ENCODE measurements at places on chromosomes 5 and 9.

GRCh38 chr5:44178414-44178813, 210.8 kb downstream of the FGF10 start:
- no peak for DNase-seq

- no peak for DNase-seq
Measured at GRCh38 chr5:10595293-10595671, 31.4 kb downstream of the ANKRD33B start.

DNA sequence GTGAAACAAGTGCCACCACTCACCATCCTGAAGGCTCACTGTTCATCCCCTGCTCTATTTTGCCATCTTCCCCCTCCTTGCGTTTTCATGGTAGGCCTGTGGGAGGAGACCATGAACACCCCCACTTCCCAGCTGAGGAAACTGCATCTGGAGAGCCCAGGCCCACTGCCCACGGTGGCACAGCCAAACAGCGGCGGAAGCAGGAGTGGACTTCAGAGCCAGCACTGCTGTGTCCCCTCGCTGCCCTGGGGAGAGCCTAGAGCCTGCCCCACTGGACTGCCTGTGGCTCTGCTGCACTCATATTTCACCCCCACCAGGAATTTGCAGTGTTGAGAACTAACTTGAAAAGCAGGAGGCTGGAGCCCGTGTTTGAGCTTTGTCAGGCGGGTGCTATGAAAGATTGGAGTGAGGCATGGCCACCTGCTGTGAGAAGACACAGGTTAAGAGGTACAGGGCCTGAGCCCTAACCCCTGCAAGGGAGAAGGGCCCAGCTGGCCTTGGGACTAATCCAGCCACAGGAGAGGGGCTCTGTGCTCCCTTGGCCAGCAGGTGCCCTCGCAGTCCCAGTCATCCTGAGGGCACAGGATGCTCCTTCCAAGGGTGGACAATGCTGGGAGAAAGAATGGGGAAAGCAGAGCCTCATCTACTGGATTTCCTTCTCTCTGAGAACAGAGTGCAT, 79.0 kb downstream of the MACROH2A1 start:
- no peak for DNase-seq

- DNase-seq, result no peak
Measured at GRCh38 chr9:14749741-14750211, 27.2 kb upstream of the CER1 start.

DNA sequence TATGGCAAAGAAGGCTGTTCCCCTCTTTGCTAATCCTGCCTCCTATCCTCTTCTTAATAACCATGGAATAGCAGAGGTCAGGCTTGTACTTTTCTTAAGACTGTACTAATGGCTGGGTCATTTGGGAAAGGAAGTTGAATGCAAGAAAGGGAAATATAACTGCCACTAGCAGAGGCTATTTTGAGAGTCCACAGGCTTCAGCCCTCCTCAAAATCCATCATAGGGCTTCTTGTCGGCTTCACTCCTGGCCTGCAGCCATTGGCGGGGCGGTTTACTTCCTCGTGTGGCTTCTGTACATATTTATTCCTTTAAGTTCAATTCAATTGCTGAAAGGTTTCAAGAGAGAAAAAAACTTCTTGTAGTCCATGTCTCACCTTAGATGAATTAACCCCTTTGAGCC, 2.8 kb upstream of the PARP8 start:
- DNase-seq, result no peak

- DNase-seq, result no peak
Measured at GRCh38 chr9:128946571-128947276, 679 bp downstream of the DOLK start.

GRCh38 chr5:61416010-61416409, 84.0 kb downstream of the ZSWIM6 start:
- DNase-seq, result no peak

- no peak for DNase-seq
Measured at GRCh38 chr9:133955821-133956411, 36.2 kb downstream of the VAV2 start.

- no peak for DNase-seq
Measured at GRCh38 chr9:28001096-28001495, 427.8 kb upstream of the C9orf72 start.

DNA sequence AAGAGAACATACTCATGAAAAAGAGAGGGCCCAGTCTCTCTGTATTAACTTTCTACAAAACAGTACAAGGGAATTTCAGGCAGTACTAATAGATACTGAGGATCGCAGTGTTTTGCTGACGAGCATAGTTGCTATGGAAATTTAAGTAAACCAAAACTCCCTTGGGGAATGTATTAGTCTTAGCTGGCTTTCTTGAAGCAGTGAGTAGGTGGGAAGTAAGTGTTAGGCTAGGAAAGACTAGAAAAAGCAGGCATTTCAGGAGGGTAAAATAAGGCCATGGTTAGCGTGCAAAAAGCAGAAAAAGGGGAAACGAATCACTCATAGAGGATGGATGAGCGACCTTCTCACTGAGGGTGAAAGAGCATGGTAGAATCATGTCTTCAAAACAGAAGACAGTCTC, 84.3 kb upstream of the ACTBL2 start:
- no peak for DNase-seq

- no peak for DNase-seq
Measured at GRCh38 chr5:148268566-148268965, at the start of gene SPINK13. SPINK13 (plus strand) TSS chr5:148268794; CDS start chr5:148270073, 1,279 bp downstream.

GRCh38 chr5:177370488-177371119, 12.9 kb downstream of the RGS14 start:
- DNase-seq, result peak; percentile 37

DNA sequence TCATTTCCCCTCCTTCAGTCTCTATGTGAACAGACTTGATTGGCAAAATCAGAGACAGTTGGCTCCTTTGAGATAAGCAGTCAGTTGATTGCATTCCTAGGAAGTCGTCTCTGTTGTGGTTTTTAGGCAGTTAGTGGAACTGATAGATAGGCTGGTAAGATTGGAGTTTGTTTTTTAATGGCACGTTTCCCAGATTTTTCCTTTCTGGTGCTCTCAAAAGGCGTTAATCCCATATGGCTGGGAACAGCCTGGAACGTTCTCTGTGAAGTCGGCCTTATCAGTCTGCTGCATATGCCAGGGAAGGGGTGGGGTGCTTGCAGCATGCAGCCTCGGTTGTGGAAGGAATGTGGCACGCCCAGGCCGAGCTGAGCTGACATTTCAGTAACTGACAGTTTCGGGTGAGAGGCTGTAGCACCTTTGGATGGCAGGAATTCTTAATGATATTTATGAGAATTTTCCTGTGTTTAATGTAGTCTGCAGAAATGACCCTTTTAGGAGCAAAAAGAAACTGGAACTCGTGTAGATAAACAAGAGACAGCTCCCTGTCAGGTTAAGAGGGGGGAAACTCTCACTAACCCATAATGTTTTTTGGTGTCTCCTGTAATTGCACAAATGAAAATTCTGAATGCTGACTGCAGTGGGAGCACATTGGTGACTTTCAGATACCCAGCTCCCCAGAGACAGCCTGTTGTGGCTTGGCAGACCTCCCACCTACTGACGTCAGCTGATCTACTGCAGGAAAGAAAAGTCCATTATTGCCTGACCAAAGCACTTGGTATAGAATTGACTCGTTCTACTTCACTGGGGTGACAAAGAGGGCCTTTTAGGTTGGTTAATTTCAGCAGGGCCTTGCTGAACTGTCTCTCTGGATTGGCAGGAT, 6.3 kb downstream of the SPTAN1 start:
- no peak for DNase-seq

DNA sequence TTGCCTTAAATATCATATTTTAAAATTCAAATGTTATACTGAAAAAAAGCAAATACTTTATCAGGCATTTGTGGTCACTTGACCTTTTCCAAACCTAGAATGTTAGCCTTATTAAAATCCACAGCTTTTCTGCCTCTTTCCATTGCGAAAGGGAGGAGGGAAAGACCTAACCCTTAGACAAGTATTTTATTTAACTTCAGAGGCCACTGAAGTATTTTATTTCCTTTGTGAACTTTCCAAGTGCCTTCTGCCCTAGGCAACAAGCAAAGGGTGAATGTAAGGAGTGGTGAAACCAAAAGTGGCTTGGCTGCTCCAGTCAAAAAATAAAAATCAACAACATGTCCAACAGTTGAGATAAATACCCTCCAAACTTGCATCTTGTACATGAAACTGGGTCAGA, 376.1 kb downstream of the EFNA5 start:
- DNase-seq, result no peak

- no peak for DNase-seq
Measured at GRCh38 chr5:38554861-38555260, 1.6 kb downstream of the LIFR start.

DNA sequence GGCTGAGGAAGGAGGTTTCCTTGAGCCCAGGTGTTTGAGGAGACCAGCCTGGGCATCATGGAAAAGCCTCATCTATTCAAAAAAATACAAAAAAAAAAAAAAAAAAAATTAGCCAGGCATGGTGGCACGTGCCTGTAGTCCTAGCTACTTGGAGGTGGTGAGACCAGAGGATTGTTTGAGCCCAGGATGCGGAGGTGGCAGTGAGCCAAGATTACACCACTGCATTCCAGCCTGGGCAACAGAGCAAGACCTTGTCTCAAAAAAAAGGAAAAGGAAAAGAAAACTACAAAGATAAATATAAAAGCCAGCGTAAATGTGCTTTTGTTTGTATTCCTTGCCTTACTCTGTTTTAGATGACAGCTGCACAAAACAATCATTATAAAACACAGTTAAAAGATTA, 2249.2 kb upstream of the C9orf72 start:
- no peak for DNase-seq

GRCh38 chr5:32455311-32455710, 10.8 kb upstream of the ZFR start:
- DNase-seq, result no peak

- no peak for DNase-seq
Measured at GRCh38 chr5:166370928-166371690, 1920.3 kb upstream of the WWC1 start.

DNA sequence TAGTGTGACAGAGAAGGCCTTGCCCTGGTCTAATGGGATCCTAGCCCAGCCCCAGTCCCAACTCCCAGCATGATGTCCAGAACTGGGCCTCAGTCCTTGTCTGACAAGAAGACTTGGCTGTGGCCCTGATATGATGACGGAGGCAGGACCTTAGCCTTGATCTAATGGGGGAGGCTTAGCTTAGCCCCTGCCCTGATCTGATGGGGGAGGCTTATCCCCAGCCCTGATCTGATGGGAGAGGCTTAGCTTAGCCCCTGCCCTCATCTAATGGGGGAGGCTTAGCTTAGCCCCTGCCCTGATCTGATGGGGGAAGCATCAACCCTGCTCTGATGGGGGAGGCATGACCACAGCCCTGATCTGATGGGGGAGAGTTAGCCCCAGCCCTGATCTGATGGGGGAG, 3.7 kb downstream of the PKN3 start:
- no peak for DNase-seq

GRCh38 chr9:130235558-130236435, 29.8 kb upstream of the HMCN2 start:
- peak; percentile 63 for DNase-seq

DNA sequence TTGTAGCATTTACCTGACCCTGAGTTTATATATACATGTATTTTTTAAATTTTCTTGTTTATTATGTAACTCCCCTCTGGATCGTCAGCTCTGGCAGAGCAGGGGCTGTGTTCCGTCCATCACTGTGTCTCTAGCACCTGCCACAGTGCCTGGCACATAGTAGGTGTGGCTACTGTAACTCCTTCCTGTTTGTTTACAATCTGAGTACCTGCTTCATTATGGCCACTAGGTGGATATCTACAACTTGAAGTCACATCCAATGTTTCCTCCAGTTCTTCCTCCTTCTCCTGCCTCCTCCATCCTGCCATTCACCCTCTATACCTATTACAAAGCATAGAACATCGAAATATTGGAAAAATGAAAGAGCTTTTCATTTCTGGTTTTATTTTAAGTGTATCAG, 14.2 kb upstream of the PPP1R2B start:
- no peak for DNase-seq

GRCh38 chr5:149618581-149619248, 37.4 kb downstream of the ARHGEF37 start:
- DNase-seq, result no peak

- no peak for DNase-seq
Measured at GRCh38 chr5:169577951-169578350, 5.6 kb upstream of the SPDL1 start.

DNA sequence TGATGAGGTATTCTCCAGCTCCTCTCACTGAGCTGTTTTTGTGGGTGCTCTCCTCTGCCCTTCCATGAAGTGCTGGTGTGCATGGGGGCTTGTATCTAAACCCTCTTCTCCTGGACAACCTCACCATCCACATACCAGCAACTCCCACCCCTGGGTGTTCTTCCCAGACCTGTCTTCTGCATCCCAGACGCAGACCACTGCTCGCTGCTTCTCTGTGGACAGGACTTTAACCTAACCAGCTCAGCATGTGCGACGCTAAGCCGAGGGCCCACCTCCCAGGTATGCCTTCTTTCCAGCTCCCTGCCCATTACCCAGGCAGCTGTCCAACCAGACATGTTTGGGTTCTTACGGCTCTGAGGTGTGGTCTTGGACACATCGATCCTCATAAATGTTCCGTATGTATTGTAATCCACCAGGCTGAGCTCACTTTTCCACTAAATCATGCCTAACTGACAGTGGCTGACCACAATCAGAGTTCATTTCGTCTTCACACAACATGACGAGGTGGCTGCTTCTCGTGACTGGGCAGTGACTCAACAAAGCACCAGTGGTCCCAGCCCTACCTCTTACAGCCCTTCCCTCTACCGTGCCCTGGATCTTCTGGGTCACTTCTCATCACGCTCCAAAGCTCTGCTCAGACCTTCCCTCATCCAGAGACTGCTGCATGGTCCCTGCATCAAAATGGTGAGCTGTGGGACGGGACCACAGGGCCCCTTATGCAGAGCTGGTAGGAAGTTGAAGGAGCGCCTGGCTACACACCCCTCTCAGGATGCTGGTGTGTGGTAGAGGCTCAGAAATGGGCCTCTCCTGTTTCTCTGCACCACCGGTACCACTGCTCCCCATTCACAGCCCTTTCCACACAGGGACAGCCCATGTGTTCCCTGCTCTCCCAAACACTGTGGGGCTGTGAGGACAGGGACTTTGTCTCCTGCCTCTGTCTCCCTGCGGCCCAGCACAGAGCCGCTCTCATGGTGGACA, 9.6 kb upstream of the PTGES2 start:
- no peak for DNase-seq

GRCh38 chr5:102295534-102296177, 428 bp downstream of the SLCO4C1 start:
- no peak for DNase-seq

GRCh38 chr5:107855171-107855570, 184.4 kb upstream of the EFNA5 start:
- DNase-seq, result no peak

DNA sequence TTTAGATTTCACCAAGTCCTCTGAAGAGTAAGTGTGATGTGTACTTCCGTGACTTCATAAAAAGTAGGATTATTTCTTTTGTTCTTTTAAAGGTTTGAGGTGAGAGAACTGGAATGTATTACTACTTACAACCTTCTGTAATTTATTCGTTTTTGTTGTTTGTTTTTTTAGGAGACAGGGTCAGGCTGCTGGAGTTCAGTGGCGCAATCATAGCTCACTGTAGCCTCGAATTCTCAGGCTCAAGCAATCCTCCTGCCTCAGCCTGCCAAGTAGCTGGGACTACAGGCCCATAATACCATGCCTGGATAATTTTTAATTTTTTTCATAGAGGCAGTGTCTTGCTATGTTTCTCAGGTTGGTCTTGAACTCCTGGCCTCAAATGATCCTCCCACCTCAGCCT, 68.3 kb upstream of the RETREG1 start:
- no peak for DNase-seq

Measured in activated naive CD4-positive, alpha-beta T cell (primary cell).